ENCODE measurements at places on chromosomes 5 and 9.

GRCh38 chr5:127810707-127811490 is 107.7 kb downstream of the CCDC192 start:
- DNase-seq: no peak

DNA sequence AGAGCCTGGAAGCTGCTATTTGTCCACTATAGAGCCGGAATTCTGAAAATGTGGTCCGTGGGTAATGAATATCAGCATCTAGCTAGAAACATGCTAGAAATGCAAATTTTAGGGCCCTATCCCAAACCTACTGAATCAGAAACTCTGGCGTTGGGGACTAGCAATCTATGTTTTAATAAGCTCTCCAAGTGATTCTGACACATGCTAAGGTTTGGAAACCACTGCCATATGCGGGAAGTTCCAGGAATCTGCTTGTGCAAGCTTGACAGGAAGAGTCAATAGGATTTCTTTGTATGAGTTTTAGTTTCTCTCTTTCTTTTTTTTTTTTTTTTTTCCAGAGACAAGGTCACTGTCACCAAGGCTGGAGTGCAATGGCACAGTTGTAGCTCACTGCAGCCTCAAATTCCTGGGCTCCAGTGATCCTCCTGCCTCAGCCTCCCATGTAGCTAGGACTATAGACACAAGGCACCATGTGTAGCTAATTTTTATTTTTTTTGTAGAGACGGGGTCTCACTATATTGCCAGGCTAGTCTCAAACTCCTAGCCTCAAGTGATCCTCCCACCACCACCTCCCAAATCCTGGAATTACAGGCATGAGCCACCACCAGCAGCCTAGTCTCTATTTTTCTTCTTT is 26.4 kb upstream of the CARNMT1 start:
- no peak for DNase-seq

- DNase-seq: no peak
These were observed 35.8 kb downstream of the C7 start for GRCh38 chr5:40945111-40945510.

DNA sequence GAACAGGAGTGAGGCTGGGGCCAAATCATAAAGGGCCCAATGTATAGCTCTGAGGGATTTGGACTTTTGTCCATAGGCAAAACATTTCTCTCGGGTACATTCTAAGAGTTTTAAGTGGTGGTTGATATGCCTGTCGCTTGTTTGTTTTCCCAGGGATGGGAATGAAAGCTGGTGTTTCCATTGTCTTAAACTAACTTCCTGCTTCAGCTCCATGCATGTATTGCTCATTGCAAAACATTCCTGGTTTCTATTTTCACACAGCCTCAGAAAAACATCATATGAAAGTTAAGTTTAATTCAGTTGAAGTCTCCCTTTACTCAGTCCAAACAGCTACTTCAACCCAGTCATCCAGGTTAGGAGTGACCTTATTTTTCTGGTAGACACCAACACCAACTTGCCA is 235.0 kb downstream of the ACTL7B start:
- no peak for DNase-seq

DNA sequence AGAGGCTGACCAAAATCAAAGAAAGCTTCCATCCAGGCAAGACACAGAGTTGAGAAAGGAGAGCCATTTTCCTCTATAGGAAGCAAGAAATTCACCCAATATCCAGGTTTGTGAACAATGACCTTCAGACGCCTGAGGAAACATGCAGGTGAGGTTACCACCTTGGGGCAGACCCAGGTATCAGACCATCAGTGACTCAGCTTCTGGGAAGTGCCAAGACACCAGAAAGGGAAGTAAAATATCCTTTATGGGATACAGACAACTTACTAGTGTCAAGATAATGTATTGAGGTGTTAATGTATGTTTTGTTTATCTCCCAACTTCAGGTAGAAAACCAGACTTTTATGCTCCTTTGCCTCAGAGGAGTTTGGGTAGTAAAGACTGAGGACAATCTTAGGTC is 2.2 kb upstream of the DTWD2 start:
- DNase-seq: no peak

DNA sequence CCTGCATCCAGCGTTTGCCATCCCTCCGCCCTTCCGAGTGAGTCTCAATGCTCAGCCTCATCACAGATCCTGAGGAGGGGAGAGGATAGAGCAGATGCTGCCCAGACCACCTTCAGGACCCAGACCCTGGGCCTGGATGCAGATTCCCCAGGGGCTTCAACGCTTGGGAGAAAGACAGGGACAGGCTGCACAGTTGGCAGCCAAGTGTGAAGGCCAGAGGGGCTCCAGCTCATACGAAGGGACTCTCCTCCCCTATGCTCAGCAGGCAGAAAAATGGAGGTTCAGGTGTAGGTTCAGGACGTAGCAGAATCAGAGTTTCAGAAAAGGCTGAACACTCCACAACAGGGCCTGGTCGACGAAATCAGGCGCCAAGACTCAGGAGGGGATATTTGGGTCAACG is 378.5 kb upstream of the IRX1 start:
- DNase-seq: no peak
